ENCODE measurements at places on chromosomes 6 and 20.

DNA sequence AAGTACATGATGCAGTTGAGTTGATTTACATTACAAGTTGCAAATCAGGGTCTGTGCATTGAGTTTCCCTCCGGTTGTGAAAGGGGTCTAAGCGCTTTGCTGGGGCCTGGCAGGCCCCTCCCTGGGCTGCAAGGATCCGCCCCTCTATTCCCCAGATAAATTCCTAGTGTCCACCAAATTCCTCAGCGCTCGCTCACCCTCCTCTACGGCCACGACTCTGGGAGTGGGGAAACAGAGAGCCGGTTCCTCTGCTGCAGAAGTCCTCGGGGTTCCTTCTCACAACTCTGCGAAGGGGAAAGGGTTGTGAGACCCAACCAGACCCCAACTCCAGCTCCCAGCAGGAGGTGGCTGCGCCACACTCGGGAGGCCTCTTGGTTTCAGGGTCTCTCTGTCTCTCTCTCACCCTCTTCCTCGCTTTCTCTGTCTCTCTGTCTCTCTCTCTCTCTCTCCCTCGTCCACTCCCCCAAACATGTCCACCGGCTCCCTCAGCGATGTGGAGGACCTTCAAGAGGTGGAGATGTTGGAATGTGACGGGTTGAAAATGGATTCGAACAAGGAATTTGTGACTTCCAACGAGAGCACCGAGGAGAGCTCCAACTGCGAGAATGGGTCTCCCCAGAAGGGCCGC is at the start of gene TCF21:
TSS of gene TCF21 (plus strand) at position 185 of the 628 bp plus-strand sequence. CDS start at position 470, 285 bp downstream.
- no peak for DNase-seq

GRCh38 chr6:6660339-6661045 is 72.0 kb downstream of the LY86 start:
- no peak for DNase-seq

- no peak for DNase-seq
Measured at GRCh38 chr6:1686117-1687098, 76.7 kb downstream of the FOXC1 start.

DNA sequence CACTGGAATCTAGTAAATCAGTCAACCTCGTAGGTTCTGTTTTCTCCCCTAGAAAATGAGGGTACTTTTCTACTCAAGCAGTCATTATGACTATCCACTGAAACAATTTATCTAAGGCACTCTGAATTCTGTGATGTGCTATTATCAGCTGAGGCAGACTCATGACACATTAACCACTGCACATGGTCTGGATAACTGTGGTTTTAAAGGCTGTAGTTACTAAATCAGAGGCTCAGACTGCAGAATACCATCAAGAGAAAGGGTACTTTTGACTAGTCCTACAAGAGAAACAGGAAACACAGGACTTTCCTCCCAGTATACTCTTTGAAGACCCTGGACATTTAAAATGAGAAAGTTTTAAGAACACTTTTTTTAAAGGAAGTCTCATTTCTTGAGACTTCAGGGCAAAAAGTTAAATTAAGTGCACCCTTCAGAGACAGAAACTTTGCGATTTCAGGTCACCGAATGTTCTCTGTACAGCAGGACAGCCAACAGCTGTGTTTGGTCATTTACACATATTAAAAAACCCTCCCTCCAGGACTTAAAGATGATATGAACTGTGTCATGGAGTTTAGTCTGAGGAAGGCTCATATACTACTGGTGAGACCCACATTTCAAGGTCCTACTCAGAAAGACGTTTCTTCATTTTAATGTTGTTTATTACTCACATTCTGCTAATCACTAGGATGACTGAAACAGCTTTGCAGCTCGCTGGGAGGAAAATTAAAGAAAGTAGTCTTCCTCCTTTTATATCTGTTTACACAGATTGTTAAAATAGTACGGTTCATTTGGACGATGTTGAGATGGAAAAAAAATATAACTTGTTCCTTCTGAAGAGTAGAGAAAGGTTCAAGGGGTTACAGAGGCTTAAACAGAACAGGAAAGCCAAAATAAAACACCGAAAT is 19.9 kb downstream of the ATXN1 start:
- peak; percentile 39 for DNase-seq

GRCh38 chr20:24340933-24341332 is 128.5 kb upstream of the SYNDIG1 start:
- DNase-seq: no peak

GRCh38 chr6:163113358-163113962 is 301.1 kb upstream of the QKI start:
- DNase-seq: no peak

- no peak for DNase-seq
Measured at GRCh38 chr6:139982652-139983295, 608.3 kb upstream of the CITED2 start.

GRCh38 chr20:61159957-61160686 is 91.9 kb upstream of the CDH4 start:
- no peak for DNase-seq

- DNase-seq: no peak
Measured at GRCh38 chr6:44332585-44332984, 9.9 kb upstream of the SPATS1 start.

- no peak for DNase-seq
Measured at GRCh38 chr6:140661691-140662090, 1287.2 kb upstream of the CITED2 start.

- no peak for DNase-seq
Measured at GRCh38 chr6:52180787-52181558, 5.2 kb upstream of the IL17A start.

DNA sequence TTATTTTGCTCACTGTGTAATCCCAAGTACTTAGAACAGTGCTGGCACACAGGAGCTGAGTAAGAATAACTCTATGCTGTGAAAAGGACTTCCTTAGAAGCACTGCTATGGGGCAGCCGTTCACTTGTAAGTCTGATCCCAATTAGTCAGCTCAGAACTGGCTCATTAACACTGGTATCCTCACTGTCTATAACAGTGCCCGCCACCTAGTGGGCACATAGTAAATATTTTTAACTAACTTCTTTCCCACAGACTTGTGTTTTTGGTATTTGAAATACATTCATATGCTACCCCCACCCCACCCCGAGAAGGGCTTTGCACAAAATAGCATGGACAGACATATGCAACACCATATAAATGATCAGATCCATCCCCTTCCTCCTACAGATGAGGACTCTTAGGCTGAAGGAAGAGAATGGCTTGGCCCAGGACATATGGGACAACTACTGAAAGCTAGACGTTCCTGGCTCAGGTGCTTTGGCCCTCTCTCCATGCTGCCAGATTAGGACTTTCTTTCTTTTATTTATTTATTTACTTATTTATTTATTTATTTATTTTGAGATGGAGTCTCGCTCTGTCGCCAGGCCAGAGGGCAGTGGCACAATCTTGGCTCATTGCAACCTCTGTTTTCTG is 47.1 kb downstream of the DST start:
- peak; percentile 44 for DNase-seq

GRCh38 chr6:34981951-34982350 is 92.9 kb downstream of the ANKS1A start:
- DNase-seq: no peak

DNA sequence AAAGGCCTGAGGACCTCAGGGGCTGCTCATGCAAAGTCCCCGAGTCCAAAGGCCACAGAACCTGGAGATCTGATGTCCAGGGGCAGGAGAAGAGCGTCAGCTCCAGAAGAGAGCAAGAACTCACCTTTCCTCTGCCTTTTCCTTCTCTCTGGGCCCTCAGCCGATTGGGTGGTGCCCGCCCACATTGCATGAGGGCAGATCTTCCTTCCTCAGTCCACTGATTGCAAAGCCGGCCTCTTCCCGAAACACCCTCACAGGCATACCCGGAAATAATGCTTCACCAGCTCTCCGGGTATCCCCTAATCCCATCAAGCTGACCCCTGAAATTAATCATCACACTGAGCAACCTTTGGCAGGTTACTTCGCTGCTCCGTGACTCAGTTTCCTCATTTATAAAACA is 33.4 kb downstream of the SPDEF start:
- DNase-seq: no peak

DNA sequence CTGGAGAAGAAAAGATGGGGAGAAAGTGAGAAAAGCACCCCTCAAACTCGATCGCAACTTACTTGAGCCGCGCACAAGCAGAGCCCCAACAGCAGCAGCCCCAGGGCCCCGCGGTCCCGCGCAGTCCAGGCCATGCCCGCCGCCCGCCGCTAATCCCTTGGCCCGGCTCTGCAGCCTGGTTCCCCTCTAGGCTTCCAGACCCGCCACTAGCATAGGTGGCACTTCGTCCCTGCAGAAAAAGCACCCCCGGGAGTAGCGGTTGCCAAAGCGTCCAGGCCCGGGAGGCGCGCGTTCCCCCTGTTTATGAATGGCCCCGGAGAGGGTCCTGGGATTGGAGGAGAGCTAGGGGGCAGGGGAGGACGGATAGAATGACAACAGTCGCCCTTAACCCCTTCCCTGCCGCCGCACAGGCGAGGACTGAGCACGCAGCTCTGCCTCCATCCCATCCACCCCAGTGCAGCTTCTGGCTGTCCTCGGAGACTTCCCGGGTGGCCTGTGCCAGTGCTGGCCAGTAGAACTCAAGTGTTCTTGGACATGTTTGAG is 19.9 kb downstream of the COL9A1 start:
- no peak for DNase-seq

GRCh38 chr6:159790956-159791598 is 810 bp downstream of the MRPL18 start:
- peak; percentile 35 for DNase-seq

GRCh38 chr6:147699637-147700036 is 191.1 kb downstream of the SAMD5 start:
- DNase-seq: no peak

GRCh38 chr6:117992856-117993255 is 85.8 kb downstream of the SLC35F1 start:
- DNase-seq: no peak

DNA sequence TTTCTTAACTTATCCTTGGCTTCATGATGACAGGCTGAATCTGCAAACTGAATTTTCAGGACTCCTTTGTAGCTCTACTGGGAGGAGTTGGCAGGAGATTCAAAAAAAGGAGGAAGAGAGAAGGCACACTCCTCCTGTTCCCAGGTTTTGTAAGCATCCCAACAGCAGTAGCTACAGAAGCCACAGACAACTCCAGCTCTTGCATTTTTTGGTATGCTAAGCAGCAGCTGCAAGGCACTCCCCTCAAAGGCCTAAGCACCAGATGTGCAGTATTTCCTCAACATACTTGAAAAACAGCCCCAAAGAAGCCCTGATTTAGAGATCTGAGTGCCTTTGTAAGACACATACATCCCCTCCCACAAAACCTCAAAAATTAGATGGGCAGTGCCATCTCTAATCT is 328.6 kb upstream of the SYNCRIP start:
- no peak for DNase-seq

DNA sequence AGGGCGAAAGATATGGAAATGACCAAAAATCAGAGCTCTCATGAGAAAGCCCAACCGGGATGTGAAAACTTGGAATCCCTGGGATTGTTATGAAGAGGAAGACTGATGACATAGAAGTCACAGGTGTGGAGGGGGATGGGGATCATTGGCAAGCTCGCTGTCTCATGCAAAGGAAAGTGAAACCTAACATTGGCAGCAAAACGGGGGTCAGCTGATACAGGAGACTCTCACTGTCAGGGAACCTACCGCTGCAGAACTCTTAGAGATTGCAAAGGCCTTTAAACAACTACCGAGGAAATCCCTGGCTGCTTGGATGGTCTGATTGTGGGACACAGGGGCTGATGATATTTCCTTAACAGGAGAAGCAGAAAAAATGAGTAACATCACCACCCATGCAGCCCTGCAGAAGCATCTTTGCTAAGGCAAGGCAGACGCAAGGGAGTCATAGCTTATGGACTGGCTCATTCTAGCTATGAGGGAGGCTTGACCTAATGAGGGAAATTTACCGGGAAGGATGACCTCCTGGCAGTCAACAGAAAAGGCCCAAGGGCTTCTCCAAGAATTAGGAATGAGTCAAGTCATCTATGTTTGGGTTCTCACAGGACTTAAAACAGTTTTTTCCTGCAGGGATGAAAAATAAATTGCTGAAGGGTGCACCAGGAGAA is 7.0 kb downstream of the MUC21 start:
- DNase-seq: peak; percentile 20

- DNase-seq: no peak
Measured at GRCh38 chr6:12729467-12729866, 12.9 kb downstream of the PHACTR1 start.

DNA sequence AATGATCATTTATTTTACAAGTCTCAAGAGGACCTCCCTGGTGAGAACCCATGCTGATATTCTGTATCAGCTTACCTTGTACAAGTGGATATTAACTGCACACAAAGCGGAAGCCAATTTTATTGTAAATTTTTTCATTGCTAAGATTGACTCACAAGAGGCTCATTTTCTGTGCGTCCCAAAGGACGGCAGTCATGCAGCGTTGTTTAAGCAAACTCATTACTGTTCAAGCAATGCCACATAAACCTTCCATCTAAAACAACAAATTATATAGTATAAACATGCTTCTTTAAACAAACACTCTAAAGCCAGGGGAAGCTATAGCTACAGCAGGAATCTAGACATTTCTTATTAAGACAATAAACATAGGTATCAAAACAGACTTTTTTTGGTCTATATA is 575.3 kb downstream of the FRK start:
- no peak for DNase-seq

- DNase-seq: peak; percentile 68
Measured at GRCh38 chr20:57397693-57398108, 6.5 kb downstream of the RBM38 start.

DNA sequence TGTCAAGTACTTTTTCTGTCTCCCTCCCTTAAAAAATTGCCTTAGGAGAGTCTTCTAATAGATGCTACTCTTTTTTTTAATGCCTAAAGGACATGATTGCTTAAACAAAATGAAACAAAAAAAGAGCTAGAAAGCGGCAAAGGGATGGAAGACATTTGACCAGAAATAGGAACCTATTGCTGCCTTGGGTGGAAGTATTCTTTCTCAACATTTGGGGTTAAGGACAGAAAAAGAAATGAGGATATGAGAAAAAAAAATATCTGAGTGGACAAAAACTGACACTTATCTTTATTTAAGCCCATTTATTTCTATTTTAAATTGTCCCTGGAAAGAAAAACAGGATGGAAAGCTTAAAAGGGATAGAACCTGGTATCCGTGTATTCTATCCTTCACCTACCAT is 664.9 kb upstream of the CITED2 start:
- DNase-seq: no peak

GRCh38 chr6:35470663-35471120 is 2.5 kb downstream of the RPL10A start:
- DNase-seq: no peak

DNA sequence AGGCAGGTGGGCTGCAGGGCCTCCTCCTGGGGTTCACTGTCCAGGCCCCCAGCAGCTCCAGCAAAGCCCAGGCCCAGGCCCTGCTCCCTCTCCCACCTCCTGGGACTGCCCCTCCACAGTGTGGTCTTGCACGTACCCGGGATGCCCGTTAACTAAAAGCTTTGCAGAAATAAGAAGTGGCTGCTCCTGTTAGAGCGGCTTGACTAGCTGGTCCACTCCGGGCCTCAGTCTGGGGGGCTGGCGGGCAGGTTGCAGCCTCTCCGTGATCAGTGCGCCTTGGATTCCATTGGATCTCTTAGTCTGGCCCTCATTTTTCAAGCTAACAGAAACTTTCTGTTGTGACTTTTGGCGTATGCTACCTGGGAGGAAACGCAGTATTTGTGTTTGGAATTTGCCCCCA is 26.9 kb downstream of the SLCO4A1 start:
- no peak for DNase-seq

- DNase-seq: no peak
Measured at GRCh38 chr20:16069389-16070010, 503.7 kb downstream of the KIF16B start.

All from CD4-positive, alpha-beta T cell treated with Interleukin-17A for 1 hour (primary cell).